ENCODE measurements at places on chromosomes 2 and 18.

GRCh38 chr18:30583768-30584167 is 458.8 kb downstream of the DSC3 start:
- no peak for DNase-seq

GRCh38 chr18:31102025-31102684 is at the start of gene DSC2:
Gene DSC2, minus strand, starts transcription at chr18:31102421. Its CDS starts 450 bp downstream, at chr18:31101971.
- no peak for DNase-seq

DNA sequence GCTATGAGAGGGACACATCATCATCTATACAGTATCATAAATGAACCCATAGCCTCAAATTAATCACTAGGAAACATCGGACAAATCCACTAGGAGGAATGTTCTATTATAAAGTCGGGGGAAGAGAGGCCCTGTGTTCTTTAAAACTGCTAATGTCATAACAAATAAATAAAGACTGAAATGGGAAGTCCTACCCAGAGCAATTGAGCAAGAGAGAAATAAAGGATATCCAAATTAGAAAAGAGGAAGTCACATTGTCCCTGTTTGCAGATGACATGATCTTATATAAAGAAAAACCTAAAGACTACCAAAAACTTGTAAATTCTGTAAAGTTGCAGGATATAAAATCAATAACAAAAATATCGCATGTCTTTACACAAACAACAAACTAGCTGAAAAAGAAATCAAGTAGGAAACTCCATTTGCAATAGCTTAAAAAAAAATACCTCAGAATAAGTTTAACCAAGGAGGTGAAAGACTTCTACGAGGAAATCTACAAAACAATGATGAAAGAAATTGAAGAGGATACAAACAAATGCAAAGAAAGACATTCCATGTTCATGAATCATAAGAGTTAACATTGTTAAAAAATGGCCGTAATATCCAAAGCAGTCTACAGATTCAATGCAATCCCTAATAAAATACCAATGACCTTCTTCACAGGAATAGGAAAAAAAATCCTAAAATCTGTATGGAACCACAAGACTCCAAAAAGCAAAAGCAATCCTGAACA is 30.6 kb downstream of the RTN4 start:
- no peak for DNase-seq

DNA sequence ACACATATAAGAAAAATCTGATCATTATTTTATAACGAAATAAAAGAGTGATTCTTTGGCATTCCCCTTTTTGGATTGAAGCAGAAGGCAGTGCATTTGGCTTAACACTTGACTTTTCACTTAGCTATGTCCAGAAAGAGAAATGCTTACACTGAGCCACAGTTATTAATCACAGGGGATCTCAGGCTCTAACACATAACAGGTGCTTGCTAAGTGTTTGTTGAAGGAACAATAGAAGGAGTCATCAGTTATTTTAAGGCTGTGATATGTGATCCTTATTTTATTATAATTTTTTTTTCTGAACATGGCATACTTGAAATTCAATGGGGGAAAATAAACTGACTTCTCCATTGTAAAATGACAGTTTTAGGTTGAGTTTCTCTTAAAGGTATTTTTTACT is 209.5 kb downstream of the UBE2E3 start:
- no peak for DNase-seq

- no peak for DNase-seq
Observed at GRCh38 chr18:43471873-43472272, 194.6 kb upstream of the SYT4 start.

- DNase-seq = no peak
Observed at GRCh38 chr2:161436411-161436810, 20.3 kb downstream of the TBR1 start.

- DNase-seq = no peak
Observed at GRCh38 chr2:66839551-66840320, 404.8 kb downstream of the MEIS1 start.

DNA sequence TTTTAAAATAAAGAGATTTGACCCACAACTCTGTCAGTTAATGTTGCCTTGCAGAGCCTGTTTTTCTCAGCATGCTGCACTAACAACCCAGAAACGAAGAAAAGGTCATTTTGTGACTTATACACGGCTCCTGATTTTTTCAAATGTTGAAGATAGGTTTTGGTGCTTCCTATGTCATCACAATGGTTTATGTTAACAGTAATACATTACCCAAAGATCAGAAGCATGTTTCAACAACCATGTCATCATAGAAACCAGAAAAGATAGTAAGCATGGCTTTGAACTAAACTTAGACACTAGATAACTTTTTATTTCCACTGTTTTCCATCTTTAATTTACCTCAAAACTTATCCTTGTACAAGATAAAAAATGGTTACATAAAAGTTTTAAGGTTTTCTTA is 10.1 kb downstream of the BAZ2B start:
- no peak for DNase-seq

DNA sequence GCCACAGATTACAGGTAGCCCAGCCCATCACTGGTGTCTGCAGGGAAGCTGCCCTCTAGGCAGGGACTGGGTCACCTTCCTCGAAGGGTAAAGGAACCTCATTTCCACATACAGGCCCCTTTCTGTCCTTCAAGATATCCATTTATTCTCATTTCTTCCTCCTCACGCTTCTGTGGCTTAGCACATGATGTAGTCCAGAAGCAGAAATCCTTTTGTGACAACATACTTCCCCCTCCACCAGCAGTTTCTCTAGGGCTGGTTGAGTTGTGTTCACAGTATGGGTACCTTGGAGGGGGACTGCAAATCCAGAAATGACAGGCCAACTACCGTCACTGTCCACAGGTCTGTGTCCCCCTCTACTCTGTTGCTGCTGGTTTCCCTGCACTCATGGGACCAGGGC is 364.9 kb downstream of the ANAPC1 start:
- DNase-seq = no peak

GRCh38 chr18:59264121-59264571 is 9.1 kb downstream of the RAX start:
- no peak for DNase-seq

DNA sequence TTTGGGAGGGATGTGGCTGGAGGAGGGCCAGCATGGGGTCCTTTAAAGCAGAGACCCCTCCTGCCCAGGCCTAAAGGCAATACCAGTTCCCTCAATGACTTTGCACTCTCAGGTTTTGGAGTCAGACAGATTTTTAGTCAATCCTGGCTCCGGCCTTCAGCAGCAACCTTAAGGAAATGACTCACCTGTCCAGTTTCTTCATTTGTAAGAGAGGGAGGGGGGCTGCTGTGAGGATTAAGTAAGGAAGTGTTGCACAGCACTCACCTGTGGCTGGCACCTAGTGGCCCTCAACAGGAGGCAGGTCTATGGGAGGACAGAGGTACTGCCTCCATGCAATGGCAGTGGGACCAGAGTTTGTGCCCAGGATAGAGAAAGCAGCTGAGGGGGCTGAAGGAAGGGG is 13.7 kb downstream of the CNGA3 start:
- no peak for DNase-seq

- no peak for DNase-seq
Observed at GRCh38 chr2:1521878-1522830, 108.9 kb downstream of the TPO start.

DNA sequence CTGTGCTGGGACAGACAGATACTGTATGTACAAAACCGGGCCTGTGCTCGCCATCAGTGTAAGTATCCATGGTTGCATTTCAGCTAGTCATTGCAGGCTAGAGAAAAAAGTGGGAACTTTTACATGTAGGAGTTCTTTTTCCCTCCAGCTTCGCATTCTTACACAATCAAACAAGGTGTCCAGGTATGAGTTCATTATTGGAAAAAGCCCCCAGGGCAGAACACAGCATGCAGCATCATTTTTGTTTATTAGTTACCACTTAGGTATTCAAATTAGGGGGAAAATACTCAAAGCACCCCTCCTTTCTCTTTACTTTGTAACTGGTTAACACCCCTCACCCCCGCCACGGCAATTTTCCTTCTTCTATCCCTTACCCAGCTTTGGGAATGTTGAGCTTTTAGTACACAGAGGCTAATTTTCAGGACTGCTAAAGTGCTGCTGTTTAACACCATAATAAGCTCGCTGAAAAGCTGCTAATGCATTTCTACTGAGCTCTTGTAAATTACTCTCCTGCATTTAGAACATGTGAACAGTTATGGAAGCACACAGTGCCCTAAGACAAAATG is 13.6 kb downstream of the UPP2 start:
- no peak for DNase-seq

- DNase-seq = no peak
Observed at GRCh38 chr2:191255756-191256312, 10.6 kb downstream of the MYO1B start.

DNA sequence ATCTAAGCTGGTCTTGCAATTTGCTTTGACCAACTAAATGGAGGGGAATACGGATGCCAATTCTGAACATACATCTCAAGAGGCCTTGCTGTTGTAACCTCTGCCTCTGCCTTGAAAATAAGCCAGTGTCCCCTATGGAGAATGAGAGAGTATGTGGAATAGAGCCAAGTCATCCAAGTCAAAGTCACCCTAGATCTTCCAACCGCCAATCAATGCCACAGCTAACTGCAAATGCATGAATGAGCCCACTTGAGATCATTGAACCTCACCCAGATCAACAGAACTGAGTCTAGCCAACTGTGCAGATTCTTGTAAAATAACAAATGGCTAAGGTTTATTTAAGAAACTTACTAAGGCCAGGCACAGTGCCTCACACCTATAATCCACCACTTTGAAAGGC is 139.8 kb upstream of the TANK start:
- DNase-seq = no peak

DNA sequence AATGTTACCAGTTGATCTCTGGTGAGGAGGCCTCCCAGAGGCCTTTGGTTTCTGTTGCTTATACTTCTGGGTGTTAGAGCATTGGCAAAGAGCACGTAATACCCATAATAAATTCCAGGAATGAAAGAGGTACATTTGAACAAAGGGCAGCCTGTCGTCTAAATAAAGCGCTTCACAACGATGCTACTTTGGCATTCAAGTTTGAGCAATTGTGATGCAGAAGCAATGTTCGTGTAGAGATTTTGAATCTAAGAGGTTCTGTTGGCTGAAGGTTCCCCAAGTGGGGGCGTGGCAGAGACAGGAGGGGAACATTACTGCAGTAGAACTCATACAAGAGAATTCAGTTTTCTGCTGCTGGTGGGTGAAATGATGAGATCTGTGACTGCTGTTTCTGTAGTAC is 27.8 kb downstream of the ZNF532 start:
- no peak for DNase-seq

DNA sequence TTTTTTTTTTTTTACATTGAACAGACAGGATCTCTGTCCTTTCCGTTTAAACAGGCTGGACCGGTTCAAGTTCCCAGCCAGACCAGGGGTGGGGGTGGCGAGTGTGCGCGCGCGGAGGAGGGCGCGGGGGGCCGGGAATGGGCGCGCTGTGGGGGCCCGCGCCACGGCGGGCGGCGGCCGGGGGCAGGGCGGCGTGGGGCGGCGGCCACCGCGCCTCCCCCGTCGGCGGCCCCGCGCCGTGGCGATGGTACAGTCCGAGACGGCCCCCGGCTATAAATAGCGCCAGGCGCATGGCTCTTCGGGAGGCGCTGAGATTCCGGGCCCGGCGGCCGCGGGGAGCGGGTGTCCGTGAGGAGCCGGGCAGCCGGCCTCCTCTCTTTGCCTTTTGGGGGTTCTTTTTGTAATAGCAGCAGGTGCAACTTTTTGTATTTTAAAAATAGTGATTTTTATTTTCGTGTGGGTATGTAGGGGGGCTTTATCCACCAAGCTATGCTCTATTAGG is 430 bp upstream of the CELF4 start:
- peak; percentile 39 for DNase-seq

DNA sequence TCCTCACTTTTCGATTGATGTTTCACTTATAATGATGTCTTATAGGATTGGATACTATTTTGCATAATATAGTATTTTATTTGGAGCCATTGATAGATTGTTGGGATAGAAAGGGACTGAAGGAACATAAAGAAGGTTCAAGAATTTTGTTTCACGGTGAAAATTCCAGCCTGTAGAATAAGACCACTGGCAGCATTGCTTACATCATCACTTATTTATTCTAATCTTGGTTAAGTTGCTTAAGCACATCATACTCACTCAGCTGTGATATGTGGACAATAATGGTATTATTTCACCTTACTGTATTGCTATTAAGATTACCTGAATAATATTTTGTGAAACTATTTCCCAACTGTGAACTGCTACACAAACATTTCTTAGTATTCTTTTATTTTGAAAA is 118.3 kb downstream of the FIGN start:
- no peak for DNase-seq

GRCh38 chr2:213004197-213004821 is 147.1 kb downstream of the IKZF2 start:
- no peak for DNase-seq

GRCh38 chr2:172147944-172148650 is 45.4 kb upstream of the DLX2 start:
- DNase-seq = no peak

DNA sequence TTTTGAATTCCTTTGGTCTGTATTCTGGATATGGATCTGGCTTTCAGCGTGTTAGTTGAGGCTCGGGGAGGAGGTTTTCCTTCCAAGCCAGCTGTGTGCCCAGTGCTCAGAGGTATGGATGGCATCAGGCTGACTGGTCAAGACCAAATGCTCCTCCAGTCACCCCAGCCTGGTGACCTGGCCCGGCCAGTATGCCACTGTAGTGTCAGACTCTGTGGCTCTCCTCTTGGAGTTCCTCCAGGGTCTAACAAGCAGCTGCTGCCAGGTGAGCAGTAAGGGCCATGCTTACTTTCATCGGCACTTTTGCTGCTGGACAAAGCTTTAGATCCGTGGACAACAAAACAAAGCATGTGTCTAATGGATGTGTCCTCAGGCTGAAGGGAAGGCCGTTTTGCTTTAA is 44.1 kb downstream of the CABLES1 start:
- DNase-seq = no peak

- DNase-seq = no peak
Observed at GRCh38 chr2:70936165-70936978, 672 bp downstream of the ATP6V1B1 start.

DNA sequence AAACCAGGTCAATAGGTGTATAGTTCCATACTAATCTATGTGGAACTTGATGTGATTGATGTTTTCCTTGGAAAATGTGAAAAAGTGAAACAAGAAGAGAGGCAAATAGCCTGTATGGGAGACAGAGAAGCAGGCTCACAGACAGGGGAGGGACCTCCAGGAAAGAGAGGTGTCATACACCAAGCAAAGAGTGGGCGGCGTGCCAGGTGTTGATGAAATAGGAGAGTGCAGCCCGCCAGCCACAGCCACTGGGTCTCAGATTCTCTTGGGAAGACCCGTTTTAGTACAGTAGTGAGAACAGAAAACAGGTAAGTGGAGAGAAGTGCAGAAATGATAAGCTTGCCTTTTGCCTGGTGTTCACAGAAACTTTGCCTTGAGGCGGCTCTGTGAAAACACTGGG is 301.9 kb downstream of the ZNF407 start:
- DNase-seq = no peak

GRCh38 chr18:24170360-24170759 is 31.5 kb downstream of the CABYR start:
- DNase-seq = no peak

Data from H54 (cell line).